A549 treated with CORT108297 at 1 μM for 4 hours (cell line): ENCODE measurements at places on chromosomes 11 and 22. TPM values are rescaled to one million over a fixed set of nuclear protein-coding genes. Genes with fewer than 3 reads are reported as not detected.

TRIM49 gene
- not detected in 5 replicates for total RNA-seq

OR11H1 gene
- total RNA-seq: not detected in 5 replicates

C22orf15 gene
- not detected in 5 replicates for total RNA-seq

EMID1 gene
- 0.16 to 0.65 TPM (median 0.33 TPM) in 5 replicates for total RNA-seq

GLYAT gene
- not detected in 5 replicates for total RNA-seq

DLG2 gene
- 0.16 to 0.50 TPM (median 0.21 TPM) in 5 replicates for total RNA-seq

SEPTIN3 gene
- 1.0 to 1.4 TPM (median 1.2 TPM) in 5 replicates for total RNA-seq

RASL10A gene
- 0.21 to 0.61 TPM (median 0.37 TPM) in 4 of 5 replicates, not detected in the other for total RNA-seq

C11orf21 gene
- total RNA-seq: not detected in 5 replicates

CRYBB2 gene
- not detected in 5 replicates for total RNA-seq

LSP1 gene
- 0.55 to 2.7 TPM (median 1.6 TPM) in 5 replicates for total RNA-seq

BCO2 gene
- total RNA-seq: 0.40 to 1.2 TPM (median 0.80 TPM) in 5 replicates

SMIM35 gene
- total RNA-seq: not detected in 5 replicates

DEPDC5 gene
- 3.4 to 5.4 TPM (median 4.7 TPM) in 5 replicates for total RNA-seq

INPPL1 gene
- total RNA-seq: 60.6 to 92.9 TPM (median 84.4 TPM) in 5 replicates

MS4A3 gene
- not detected in 5 replicates for total RNA-seq

LMO2 gene
- 0.22 to 0.69 TPM (median 0.57 TPM) in 5 replicates for total RNA-seq

OR51G2 gene
- not detected in 5 replicates for total RNA-seq

OR52B6 gene
- total RNA-seq: not detected in 5 replicates

KDM4D gene
- 0.26 to 0.45 TPM (median 0.39 TPM) in 5 replicates for total RNA-seq

SLC22A9 gene
- not detected in 5 replicates for total RNA-seq

JRKL gene
- total RNA-seq: 4.2 to 7.6 TPM (median 5.8 TPM) in 5 replicates

ACRV1 gene
- not detected in 5 replicates for total RNA-seq

MMP7 gene
- total RNA-seq: 21.2 to 33.1 TPM (median 24.6 TPM) in 5 replicates

HBG1 gene
- not detected in 5 replicates for total RNA-seq

OR51B2 gene
- not detected in 5 replicates for total RNA-seq

SPCS2 gene
- 235 to 416 TPM (median 246 TPM) in 5 replicates for total RNA-seq

DCDC1 gene
- total RNA-seq: 0.28 to 0.69 TPM (median 0.57 TPM) in 5 replicates

ENTHD1 gene
- not detected in 5 replicates for total RNA-seq

SPI1 gene
- total RNA-seq: 0.10 to 0.16 TPM in 2 of 5 replicates, not detected in the others

BARX2 gene
- total RNA-seq: not detected in 5 replicates

MMP27 gene
- not detected in 5 replicates for total RNA-seq

POTEH gene
- total RNA-seq: not detected in 5 replicates

LDLRAD3 gene
- total RNA-seq: 20.0 to 26.0 TPM (median 24.2 TPM) in 5 replicates

RFPL2 gene
- 0.07 to 0.21 TPM (median 0.11 TPM) in 5 replicates for total RNA-seq

VPS11 gene
- 10.0 to 16.0 TPM (median 12.4 TPM) in 5 replicates for total RNA-seq

PHLDB1 gene
- 7.8 to 10.3 TPM (median 9.1 TPM) in 5 replicates for total RNA-seq

CSNK2A3 gene
- total RNA-seq: 1.4 to 2.3 TPM (median 1.8 TPM) in 5 replicates

CTSF gene
- total RNA-seq: 31.4 to 41.3 TPM (median 34.1 TPM) in 5 replicates

MFNG gene
- 1.4 to 3.5 TPM (median 2.5 TPM) in 5 replicates for total RNA-seq

SLC17A6 gene
- not detected in 5 replicates for total RNA-seq

GRAP2 gene
- not detected in 5 replicates for total RNA-seq

ZNF70 gene
- total RNA-seq: 0.82 to 1.3 TPM (median 0.96 TPM) in 5 replicates

MAPK8IP1 gene
- 5.4 to 6.5 TPM (median 6.3 TPM) in 5 replicates for total RNA-seq

HBB gene
- not detected in 5 replicates for total RNA-seq

IGSF9B gene
- total RNA-seq: 0.54 to 1.7 TPM (median 1.1 TPM) in 5 replicates

GPHA2 gene
- not detected in 5 replicates for total RNA-seq

MS4A15 gene
- not detected in 5 replicates for total RNA-seq

RAG2 gene
- total RNA-seq: not detected in 5 replicates

PCNX3 gene
- 25.5 to 41.3 TPM (median 38.9 TPM) in 5 replicates for total RNA-seq

PEX26 gene
- total RNA-seq: 7.3 to 12.0 TPM (median 10.9 TPM) in 5 replicates

OR52W1 gene
- total RNA-seq: not detected in 5 replicates

PATE2 gene
- not detected in 5 replicates for total RNA-seq

SCN2B gene
- not detected in 5 replicates for total RNA-seq

NXPE4 gene
- not detected in 5 replicates for total RNA-seq

CCDC34 gene
- total RNA-seq: 27.4 to 38.7 TPM (median 29.5 TPM) in 5 replicates

YPEL4 gene
- total RNA-seq: 0.22 to 0.47 TPM (median 0.27 TPM) in 5 replicates
